Smooth muscle cell of the pulmonary artery (primary cell): ENCODE measurements at places on chromosomes 12 and 14. TPM values are rescaled to one million over a fixed set of nuclear protein-coding genes. Genes with fewer than 3 reads are reported as not detected.

E2F7 gene
- 16.7 and 56.5 TPM in 2 replicates for total RNA-seq

PLBD1 gene
- total RNA-seq: 0.86 and 1.7 TPM in 2 replicates

C3AR1 gene
- 0.07 and 0.17 TPM in 2 replicates for total RNA-seq

ABCC9 gene
- total RNA-seq: 22.9 and 46.0 TPM in 2 replicates
